Effector CD4-positive, alpha-beta T cell (primary cell): ENCODE measurements at places on chromosomes 6 and 20.

- no peak for DNase-seq
Measured at GRCh38 chr6:45423824-45424450, 46.2 kb upstream of the SUPT3H start.

- DNase-seq, result no peak
Measured at GRCh38 chr20:1734269-1734858, 76.8 kb upstream of the SIRPG start.

- no peak for DNase-seq
Measured at GRCh38 chr6:43738267-43738676, 31.7 kb upstream of the VEGFA start.

DNA sequence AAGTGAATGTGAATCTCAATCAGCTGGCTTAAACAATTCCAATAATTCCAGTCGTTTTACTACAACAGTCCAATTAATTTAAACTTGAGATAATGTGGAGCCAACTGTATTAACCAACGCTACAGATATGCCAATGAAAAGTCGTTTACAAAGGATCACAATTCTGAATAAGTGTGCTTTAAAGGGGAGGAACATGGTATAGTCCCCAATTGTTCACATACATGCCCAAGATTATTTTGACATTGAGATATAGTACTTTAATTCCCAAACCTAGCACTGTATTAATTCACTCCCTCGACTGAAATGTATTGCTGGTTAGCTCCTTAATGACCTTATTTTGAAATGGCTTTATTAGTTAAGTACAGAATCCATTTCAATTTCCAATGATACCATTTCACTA lies 2.5 kb downstream of the AKIRIN2 start:
- DNase-seq, result no peak

- DNase-seq, result no peak
Measured at GRCh38 chr6:13425943-13426931, 61.2 kb downstream of the GFOD1 start.

GRCh38 chr6:98041921-98042320 lies 758.9 kb upstream of the MMS22L start:
- DNase-seq, result no peak
